ENCODE measurements at places on chromosomes 5 and 9. TPM values are rescaled to one million over a fixed set of nuclear protein-coding genes. Genes with fewer than 3 reads are reported as not detected.

DNA sequence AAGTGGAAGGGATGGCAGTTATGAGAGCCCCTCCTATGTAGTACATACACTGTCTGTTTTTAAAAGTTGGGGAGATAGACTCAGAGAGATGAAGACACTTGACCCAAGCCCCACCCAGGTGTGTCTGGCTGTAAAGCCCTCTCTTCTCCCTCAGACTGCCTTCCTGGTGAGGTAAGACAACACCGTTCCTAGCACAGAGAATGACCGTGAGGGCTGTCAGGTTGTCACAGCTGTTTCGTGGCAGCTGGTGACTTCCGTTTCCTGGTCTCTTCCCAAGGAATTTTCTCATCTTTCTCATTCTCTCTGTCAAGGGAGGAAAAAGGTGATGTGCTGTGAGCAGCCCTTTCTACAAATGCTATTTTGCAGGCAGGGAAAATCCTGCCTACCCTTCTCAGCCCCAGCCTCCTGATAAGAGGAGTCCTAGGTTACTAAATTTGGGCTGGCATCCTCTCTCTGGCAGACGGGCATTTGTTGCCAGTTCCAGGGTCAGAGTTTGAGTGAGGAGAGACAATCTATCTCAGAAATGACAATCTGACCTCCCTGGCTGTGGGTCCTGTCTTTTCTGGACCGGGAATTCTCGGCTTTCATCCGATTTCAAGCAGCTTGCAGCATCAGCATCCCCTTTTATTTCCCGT lies 263.5 kb upstream of the PANK3 start:
- no peak for DNase-seq

DNA sequence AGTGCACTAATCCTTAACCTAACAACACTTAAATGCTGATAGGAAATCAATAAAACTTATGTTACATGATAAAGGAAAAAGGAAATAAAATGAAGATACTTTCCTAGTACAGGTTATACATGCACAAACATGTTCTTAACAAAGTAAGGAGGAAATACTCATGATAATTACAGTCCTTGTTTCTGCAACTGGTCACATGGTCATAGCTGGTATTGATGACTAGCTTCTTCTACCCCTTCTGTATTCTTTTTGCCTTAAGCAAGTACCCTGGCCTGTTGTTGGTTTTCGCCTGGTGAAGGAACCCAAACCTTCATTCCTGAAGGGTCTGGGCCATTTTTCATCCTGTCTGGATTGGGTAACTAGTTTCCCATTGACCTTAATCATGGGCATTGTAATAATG lies 93.7 kb upstream of the FBN2 start:
- no peak for DNase-seq

WDR38 gene
- total RNA-seq: not detected

MLANA gene
- total RNA-seq: not detected

- no peak for DNase-seq
Measured at GRCh38 chr5:158393457-158393856, 534.5 kb upstream of the CLINT1 start.

All from progenitor cell of endocrine pancreas (in vitro differentiated cells).